ENCODE measurements at places on chromosomes 1 and 21.

DNA sequence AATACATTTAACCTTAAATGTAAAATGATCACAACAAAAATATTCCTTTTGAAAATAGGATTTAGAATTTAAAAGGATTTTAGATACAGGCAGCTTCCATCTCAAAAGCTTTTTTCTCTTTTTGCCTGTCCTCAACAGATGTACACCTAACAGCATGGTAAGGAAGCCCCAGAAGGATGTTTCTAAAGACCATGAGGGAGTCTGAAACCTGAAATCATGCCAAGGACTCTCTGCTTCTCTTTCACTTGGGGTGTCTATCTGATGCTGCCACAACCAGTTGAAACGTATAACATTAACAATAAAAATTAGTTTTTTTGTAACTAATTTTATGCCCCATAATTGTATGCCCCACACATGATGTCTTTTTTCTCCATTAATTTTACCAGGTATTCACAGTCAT, 5.4 kb upstream of the ZNF281 start:
- no peaks in the 10 kb centered on the region for H3K27me3 ChIP-seq
- H3K4me1 ChIP-seq: peaks cover 7% of the 10 kb centered on the region
- H3K27ac ChIP-seq: peak overlapping the region; percentile 39
- DNase-seq: no peak
- H3K4me3 ChIP-seq: no peak overlapping the region

GRCh38 chr1:192545896-192546521, 29.6 kb upstream of the RGS1 start:
- no peak for DNase-seq
- no peak overlapping the region for H3K4me3 ChIP-seq
- no peak overlapping the region for H3K27ac ChIP-seq
- H3K4me1 ChIP-seq: peaks cover 7% of the 10 kb centered on the region

- H3K4me3 ChIP-seq: no peak overlapping the region
- peaks cover 7% of the 10 kb centered on the region for H3K4me1 ChIP-seq
- peak; percentile 25 for DNase-seq
- H3K27me3 ChIP-seq: no peaks in the 10 kb centered on the region
- H3K27ac ChIP-seq: no peak overlapping the region
These were observed 69.8 kb downstream of the LRIG2 start for GRCh38 chr1:113142791-113143190.

- peaks cover 37% of the 10 kb centered on the region for H3K4me1 ChIP-seq
- peaks cover 2% of the 10 kb centered on the region for H3K36me3 ChIP-seq
- H3K4me3 ChIP-seq: no peak overlapping the region
- DNase-seq: no peak
These were observed 5.2 kb downstream of the INKA2 start for GRCh38 chr1:111733992-111734341.

GRCh38 chr1:8133190-8133589, 107.1 kb upstream of the ERRFI1 start:
- H3K4me1 ChIP-seq: peaks cover 24% of the 10 kb centered on the region
- peak; percentile 46 for DNase-seq
- no peak overlapping the region for H3K4me3 ChIP-seq
- peak overlapping the region; percentile 38 for H3K27ac ChIP-seq

GRCh38 chr1:5780324-5780716, 211.9 kb downstream of the NPHP4 start:
- H3K4me1 ChIP-seq: no peaks in the 10 kb centered on the region
- H3K4me3 ChIP-seq: no peak overlapping the region
- H3K27me3 ChIP-seq: no peaks in the 10 kb centered on the region
- no peak overlapping the region for H3K27ac ChIP-seq
- DNase-seq: no peak

DNA sequence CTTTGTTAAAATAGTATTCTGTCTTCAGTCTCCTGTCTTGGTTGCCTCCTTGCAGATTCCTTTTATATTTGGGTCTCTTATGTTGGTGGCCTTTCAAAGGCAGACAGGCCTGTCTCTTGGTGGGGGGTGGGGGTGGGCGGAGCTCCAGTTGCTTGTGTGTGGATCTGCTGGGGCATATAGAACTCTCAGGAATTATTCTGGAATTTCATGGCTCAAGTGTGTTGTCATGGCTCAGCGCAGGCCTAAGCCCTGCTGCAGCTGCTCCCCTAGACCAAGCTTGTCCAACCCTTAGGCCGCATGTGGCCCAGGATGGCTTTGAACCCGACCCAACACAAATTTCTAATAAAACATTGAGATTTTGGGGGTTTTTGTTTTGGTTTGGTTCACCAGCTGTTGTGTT, 8.0 kb downstream of the C1orf35 start:
- DNase-seq: no peak
- no peaks in the 10 kb centered on the region for H3K27me3 ChIP-seq
- H3K27ac ChIP-seq: no peak overlapping the region
- H3K36me3 ChIP-seq: peaks cover 46% of the 10 kb centered on the region

- no peak overlapping the region for H3K4me3 ChIP-seq
- no peak overlapping the region for H3K27ac ChIP-seq
- DNase-seq: no peak
- no peaks in the 10 kb centered on the region for H3K36me3 ChIP-seq
- peaks cover 4% of the 10 kb centered on the region for H3K4me1 ChIP-seq
These were observed 47.9 kb downstream of the ASH1L start for GRCh38 chr1:155514582-155515187.

DNA sequence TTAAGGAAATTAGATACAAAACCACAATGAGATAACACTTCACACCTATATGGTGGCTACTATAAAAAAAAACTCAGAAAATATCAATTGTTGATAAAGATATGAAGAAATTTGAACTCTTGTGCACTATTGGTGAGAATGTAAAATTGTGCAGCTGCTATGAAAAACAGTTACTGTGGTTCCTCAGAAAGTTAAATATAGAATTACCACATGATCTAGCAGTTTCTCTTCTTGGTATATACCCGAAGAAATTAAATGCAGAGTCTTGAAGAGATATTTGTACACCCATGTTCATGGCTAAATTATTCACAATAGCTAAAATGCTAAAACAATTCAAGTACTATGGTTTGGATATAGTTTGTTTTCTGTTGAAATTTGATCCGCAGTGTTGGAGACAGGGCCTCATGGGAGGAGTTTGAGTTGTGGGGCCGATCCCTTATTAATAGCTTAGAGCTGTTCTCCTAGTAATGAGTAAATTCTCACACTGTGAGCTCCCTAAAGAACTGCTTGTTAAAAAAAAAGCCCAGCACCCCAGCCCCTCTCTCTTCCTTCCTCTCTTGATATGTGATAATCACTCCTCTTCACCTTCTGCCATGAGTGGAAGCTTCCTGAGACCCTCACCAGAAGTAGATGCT, 1412.1 kb downstream of the PLA2G4A start:
- DNase-seq: no peak
- no peak overlapping the region for H3K27ac ChIP-seq
- H3K4me1 ChIP-seq: no peaks in the 10 kb centered on the region
- H3K4me3 ChIP-seq: no peak overlapping the region
- H3K27me3 ChIP-seq: no peaks in the 10 kb centered on the region

DNA sequence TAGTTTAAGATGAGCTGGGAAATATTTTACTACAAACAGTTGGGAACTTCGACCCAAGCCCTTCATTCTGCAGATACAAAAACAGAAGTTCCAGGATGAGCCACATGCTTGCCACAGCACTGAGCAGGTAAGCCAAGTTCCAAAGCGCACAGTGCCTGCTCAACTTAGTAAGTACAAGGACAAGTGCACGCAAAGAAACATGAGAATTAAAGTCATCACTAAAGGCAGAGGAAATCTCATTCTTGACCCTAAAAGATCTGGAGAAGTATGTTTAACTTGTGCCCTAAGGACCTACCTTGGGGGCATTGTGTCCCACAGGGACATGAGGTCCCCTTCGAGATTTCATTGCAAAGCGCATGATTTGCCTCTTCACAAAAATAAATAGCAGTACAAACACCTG, 1.2 kb upstream of the UBAP2L start:
- H3K27ac ChIP-seq: peak overlapping the region; percentile 99
- peak overlapping the region; percentile 82 for H3K4me3 ChIP-seq
- H3K4me1 ChIP-seq: peaks cover 7% of the 10 kb centered on the region
- no peaks in the 10 kb centered on the region for H3K27me3 ChIP-seq
- DNase-seq: peak; percentile 35

DNA sequence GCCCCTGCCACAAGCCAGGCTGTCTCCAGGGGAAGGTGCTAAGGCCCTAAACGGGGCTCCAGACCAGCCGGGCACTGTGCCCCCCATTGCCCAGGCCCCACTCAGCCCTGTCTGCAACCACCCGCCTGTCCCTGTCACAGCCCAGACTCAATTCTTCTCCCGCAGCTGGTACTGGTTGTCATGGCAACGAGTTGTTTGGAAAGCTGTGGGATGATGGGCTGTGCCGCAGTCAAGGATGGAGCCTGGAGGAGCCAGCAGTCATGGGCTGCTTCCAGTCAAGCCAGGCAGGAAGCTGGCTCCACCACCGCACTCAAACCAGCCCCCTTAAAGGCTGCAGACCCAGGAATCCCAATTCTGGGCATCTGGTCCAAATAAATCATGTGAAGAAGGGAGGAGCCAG, 4.2 kb downstream of the SPOCD1 start:
- H3K4me1 ChIP-seq: no peaks in the 10 kb centered on the region
- no peaks in the 10 kb centered on the region for H3K36me3 ChIP-seq
- DNase-seq: peak; percentile 76
- H3K4me3 ChIP-seq: no peak overlapping the region
- H3K27me3 ChIP-seq: no peaks in the 10 kb centered on the region

DNA sequence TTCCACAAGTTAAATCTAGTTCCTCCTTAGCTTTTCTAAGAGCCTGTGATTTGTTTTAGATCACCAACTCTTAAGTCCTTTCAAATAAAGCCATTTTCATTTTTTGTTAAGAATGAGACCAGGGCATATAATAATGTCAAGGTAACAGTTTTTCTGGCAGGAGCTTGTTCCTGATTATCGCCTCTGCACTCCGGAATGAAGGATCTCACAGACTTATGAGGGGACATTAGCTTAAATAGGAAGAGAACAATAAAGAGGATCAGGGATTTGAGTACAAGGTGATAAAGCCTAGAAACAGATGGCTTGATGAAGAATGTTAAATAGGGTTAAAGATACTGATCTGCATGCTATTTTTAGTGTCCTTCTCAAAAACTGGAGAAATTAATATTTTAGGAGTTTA, 13.6 kb upstream of the OTUD7B start:
- H3K4me3 ChIP-seq: no peak overlapping the region
- no peak overlapping the region for H3K27ac ChIP-seq
- peaks cover 3% of the 10 kb centered on the region for H3K4me1 ChIP-seq
- H3K27me3 ChIP-seq: no peaks in the 10 kb centered on the region
- no peak for DNase-seq

GRCh38 chr1:173043253-173043652, 7.5 kb downstream of the TNFSF18 start:
- H3K36me3 ChIP-seq: no peaks in the 10 kb centered on the region
- H3K27ac ChIP-seq: no peak overlapping the region
- DNase-seq: peak; percentile 30
- H3K4me3 ChIP-seq: no peak overlapping the region
- no peaks in the 10 kb centered on the region for H3K27me3 ChIP-seq

DNA sequence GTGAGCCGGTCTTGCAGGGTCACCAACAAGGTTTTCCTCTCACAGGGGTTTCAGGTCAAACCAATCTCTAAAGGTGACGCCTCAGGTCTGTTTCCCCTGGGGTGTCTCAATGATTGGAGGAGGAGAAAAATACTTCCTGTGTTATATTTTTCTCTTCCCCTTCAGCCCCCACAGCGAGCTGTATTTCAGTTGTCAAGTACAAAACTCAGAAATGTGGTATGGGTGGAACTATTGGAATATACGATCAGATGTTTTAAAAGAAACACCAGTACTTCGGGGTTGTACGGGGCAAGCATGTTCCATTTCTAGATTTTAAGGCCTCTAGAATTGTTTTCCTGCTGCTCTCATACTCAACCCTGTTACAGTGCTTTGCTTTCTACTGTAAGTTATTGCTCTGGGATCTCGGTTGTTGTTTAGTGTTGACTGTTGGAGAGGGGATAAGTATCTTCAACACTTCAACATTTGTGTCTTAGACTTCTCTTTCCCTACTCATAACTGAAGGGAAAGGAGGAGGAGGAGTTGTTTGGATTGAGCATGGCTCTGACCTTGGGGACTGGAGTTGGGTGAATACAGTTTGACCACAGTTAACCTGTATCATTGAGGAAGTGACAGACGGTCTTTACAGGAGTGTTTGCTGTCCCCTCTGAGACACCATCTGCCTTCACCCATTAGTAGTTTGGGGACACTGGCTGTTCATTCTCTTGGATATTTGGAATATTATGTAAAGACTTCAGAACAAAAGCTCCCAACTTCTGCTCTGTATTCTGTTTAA, 2.0 kb downstream of the MAPKAPK2 start:
- peaks cover 6% of the 10 kb centered on the region for H3K27me3 ChIP-seq
- no peaks in the 10 kb centered on the region for H3K36me3 ChIP-seq

DNA sequence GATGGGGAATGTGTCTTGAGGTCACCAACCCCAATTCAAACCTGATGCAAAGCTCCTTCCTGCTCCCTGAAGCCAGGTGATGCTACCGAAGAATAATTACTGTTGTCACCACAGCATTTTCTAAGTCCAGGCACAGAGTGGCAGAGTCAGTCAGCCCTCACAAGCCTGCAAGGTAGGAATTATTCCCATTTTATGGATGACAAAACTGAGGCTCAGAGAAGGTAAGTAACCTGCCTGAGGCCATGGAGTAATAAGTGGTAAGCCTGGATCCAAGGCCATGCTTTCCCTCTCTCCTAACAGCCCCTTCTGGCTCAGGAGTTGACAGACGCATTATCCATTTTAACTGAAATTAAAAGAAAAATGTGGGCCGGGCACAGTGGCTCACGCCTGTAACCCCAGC, 23.0 kb downstream of the CTNNBIP1 start:
- H3K4me3 ChIP-seq: no peak overlapping the region
- no peaks in the 10 kb centered on the region for H3K27me3 ChIP-seq
- no peak overlapping the region for H3K27ac ChIP-seq
- no peak for DNase-seq
- no peaks in the 10 kb centered on the region for H3K36me3 ChIP-seq

- no peak for DNase-seq
- H3K4me3 ChIP-seq: no peak overlapping the region
- H3K27ac ChIP-seq: no peak overlapping the region
- H3K36me3 ChIP-seq: no peaks in the 10 kb centered on the region
- H3K27me3 ChIP-seq: no peaks in the 10 kb centered on the region
These were observed 91.5 kb downstream of the UROD start for GRCh38 chr1:45103534-45103933.
